Skeletal muscle tissue (tissue), 5 donors: ENCODE measurements at places on chromosomes 1 and 21. TPM values are rescaled to one million over a fixed set of nuclear protein-coding genes. Genes with fewer than 3 reads are reported as not detected.

The ARHGEF10L gene
- total RNA-seq = 16.7 TPM

The LORICRIN gene
- total RNA-seq = not detected

The OR2L13 gene
- not detected for total RNA-seq

The CHI3L2 gene
- 1.0 TPM for total RNA-seq

The NPPA gene
- 4.2 TPM for total RNA-seq

The ACKR1 gene
- 4.7 TPM for total RNA-seq

The C1orf56 gene
- total RNA-seq = 1.6 TPM
